ENCODE measurements at places on chromosomes 1 and 21.

- DNase-seq, result peak; percentile 16
Observed at GRCh38 chr1:117754061-117754969, 148.5 kb downstream of the TENT5C start.

- DNase-seq, result no peak
Observed at GRCh38 chr1:6497867-6498575, 6.6 kb upstream of the PLEKHG5 start.

DNA sequence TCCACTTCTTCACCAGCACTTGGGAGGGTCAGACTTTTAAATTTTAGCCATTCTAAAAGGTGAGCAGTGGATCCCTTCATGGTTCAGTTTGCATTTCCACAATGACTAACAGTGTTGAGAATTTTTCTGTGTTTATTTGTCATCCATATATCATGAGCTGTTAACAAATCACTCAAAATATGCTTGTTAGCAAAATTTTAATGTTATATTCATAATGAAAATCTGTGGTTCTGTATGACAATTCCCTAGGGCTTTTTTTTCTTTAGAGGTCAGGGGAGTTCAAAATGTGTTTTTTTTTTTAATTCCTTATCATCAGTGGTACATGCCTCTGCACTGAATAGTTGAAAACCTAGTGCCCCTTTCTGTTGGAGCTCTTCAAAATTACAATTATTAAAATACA lies 682.2 kb upstream of the ADGRL2 start:
- DNase-seq, result no peak

DNA sequence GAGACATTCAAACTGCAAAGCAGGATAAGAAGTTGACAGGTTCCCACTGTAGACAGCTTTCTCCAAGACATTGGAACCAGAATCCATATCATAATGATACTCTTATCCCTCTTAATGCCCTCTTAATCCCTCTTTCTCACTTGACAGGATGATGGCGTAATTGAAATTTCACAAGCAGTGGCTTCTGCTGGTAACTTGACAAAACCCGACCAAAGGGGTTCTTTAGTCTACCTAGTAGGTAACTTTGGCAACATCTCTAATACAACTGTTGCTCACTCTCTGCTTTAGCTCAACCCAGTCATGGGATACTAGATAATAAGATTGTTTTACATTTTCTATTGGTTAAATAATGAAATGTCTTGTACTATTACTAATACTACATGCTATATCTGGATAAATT lies 34.7 kb downstream of the S100A10 start:
- DNase-seq, result no peak

- no peak for DNase-seq
Observed at GRCh38 chr1:36343651-36344394, 20.4 kb upstream of the EVA1B start.

- no peak for DNase-seq
Observed at GRCh38 chr1:214251354-214251753, 29.6 kb upstream of the SMYD2 start.

DNA sequence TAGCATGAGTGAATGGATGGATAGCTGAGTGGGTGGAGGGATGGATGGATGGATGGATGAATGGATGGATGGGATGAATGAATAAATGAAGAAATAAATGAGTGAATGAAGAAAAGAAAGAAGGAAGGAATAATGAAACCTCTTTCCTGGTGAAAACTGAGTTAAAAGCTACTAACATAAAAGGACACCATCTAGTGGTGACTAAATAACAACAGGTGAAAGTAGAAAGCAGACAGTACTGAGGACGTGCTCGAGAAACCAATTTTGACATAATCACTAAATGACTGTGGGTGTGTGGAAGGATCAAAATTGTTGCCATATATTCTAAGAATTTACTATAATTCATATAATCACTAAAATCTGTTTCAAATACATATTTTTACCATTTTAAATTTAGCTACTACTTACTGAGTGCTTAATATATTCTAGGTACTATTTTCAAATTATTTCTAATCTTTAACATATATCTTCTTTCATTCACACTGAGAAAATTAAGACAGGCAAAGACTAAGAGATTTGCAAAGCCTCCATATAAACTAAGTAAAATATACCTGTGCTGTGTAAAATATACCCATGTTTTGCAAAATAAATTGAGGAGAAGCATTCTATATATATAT lies 522.9 kb downstream of the LRRIQ3 start:
- DNase-seq, result no peak

Measured in CD4-positive, alpha-beta T cell treated with Interferon gamma for 1 hour (primary cell).